Sigmoid colon (tissue), 7 donors: ENCODE measurements at places on chromosomes 2 and 18. TPM values are rescaled to one million over a fixed set of nuclear protein-coding genes. Genes with fewer than 3 reads are reported as not detected.

IL36RN gene
- total RNA-seq: not detected

IL36A gene
- not detected for total RNA-seq

DPP4 gene
- 11.9 TPM for total RNA-seq

LYG2 gene
- not detected for total RNA-seq

CLEC4F gene
- 0.55 TPM for total RNA-seq

GAD1 gene
- total RNA-seq: 0.41 TPM

REG3G gene
- total RNA-seq: not detected

DNA sequence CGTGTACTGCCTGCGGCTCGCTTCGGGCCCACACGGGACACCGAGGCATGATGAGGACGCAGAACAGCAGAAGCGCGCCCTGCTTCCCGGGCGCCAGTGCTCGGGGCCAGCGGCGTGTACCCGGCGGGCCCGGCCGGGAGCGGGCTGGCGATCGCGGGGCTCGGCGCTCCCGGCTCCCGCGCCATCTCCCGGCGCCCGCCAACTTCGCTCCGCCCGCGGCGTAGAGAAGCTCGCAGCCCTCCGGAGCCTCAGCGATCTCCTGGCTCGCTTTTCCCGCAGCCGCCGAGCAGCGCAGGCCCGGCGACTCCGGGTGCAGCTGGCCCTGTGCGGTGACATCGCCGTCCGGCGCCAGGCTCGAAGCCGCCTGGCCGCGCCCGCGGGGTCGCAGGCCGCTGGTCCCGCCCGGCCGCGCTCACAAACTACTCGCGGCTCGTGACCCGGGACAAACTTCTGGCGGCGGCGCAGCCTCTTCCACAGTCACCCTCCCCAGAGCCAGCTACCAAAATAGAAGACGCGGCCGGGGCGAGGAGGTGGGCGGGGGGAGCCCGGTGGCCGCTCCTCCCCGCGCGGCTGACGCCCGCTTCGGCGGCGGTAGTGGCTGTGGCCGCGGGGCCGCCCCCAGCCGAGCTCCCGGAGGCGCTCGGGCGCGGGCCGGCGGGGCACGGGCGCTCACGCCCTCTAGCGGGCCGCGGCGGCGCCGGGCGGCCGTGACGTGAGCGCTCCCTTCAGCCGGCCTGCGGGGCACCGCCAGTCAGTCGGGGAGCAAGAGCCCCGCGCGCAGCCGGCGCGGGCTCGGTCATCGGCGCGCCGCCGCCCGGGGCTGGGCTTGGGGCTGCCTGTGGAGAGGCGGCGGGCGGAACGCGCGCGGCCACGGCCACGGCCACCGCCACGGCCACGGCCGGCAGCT, at the start of gene PTPRM:
Gene PTPRM, plus strand, starts transcription at position 750 of the 907 bp plus-strand sequence. CDS start 503 bp downstream, outside the sequence.
- peak; percentile 97 for DNase-seq

GRCh38 chr2:28096421-28096820, 205.9 kb downstream of the BABAM2 start:
- no peak for DNase-seq

DNA sequence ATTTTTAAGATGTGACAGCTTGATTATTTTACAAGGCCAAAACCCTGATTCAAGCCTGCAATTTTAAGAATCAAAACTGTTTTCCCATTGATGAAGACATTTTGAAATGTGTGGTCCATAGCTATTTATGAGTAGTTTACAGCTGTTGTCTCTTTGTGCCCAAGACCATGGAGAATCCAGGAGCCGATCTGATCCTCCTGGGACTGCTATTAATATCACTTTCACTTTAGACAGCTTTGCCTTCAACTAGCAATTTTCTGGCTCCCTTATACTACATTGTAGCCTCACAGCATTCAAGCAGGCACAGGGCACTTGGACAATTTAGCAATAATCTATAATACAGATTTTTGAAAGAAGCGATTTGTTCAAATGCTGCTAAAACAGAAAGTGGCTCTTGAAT, 172.9 kb downstream of the SLC8A1 start:
- no peak for DNase-seq

DNA sequence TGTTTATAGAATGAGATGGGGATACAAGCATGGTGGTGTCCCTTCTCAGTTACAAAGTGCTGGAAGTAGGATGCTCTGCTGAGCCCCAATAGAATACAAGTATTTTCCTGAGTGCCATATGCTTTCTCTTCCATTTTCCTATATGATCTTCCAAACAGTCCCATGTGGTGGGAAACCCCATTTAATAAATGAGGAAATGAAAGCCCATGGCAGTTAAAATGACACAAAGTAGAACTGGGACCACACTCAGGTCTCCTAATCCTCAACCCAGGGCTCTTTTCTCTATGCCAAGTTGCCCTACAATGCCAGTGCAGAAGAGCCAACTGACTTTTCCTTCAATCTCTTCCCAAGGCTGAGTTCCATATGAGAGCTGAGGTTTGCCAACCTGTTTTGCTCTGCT, 210.2 kb upstream of the FBXO11 start:
- DNase-seq: no peak

GRCh38 chr2:25018681-25019080, 23.2 kb upstream of the EFR3B start:
- DNase-seq: no peak

DNA sequence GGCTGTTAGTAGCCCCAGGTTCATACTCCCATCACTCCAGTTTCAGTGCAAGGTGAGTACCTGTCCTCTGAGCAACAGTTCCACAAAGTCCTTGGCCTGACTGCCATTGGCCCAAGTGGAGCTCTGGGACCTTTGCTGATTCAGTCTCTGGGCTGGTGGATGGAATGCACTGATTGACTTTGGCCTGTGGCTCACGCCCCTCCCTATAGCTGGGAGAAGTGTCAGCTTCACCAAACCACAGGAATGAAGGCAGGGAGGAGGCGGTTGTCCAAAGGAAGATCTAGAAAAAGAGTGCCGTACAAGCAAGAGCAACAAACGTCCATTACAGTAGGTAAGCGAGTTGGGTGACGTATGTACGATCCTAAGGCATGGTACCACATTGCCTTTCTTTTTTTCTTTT, 34.0 kb downstream of the QPCT start:
- DNase-seq: no peak

- DNase-seq: no peak
Measured at GRCh38 chr2:65383541-65384488, 48.6 kb downstream of the SPRED2 start.

- no peak for DNase-seq
Measured at GRCh38 chr2:134351016-134351415, 97.1 kb downstream of the MGAT5 start.

DNA sequence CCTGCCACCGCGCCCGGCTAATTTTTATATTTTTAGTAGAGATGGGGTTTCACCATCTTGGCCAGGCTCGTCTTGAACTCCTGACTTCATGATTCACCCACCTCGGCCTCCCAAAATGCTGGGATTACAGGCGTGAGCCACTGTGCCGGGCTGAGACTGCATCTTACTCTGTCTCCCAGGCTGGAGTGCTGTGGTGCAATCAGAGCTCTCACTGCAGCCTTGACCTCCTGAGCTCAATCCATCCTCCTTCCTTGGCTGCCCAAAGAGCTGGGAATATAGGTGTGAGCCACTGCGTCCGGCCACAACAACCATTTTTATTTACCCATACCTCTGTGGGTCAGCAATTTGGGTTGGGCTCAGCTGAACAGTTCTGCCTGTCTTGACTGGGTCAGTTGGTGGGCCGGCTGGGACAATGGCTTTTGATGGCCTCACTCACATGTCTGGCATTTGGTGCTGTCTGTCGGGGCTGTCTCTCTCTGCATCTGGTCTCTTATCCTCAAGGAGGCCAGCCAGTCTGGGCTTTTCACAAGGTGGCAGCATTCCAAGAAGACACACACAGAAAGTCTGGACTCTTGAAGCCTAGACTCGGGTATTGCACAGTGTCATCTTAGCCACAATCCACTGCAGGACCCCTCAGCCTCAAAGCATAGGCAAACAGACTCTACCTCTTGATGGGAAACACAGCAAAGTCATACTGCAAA, 116.8 kb upstream of the GATA6 start:
- no peak for DNase-seq

DNA sequence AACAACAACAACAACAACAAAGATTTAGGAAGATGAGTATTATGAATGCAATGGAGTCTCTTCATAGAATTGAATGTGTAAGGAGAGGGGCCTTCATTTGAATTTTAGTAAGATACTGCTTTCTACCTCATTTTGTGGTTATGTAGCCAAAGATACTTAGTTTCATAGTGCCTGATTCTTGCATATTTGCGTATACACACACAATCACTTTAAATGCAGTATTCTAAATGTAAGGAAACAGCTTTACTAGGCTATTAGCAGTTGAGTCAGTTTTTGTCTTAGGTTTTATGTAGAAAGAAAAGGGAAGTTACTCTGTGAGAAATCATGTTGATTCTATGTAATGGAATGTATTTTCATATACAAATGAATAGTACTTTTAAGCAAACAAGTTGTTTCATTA, 80.5 kb downstream of the HAUS1 start:
- DNase-seq: no peak

DNA sequence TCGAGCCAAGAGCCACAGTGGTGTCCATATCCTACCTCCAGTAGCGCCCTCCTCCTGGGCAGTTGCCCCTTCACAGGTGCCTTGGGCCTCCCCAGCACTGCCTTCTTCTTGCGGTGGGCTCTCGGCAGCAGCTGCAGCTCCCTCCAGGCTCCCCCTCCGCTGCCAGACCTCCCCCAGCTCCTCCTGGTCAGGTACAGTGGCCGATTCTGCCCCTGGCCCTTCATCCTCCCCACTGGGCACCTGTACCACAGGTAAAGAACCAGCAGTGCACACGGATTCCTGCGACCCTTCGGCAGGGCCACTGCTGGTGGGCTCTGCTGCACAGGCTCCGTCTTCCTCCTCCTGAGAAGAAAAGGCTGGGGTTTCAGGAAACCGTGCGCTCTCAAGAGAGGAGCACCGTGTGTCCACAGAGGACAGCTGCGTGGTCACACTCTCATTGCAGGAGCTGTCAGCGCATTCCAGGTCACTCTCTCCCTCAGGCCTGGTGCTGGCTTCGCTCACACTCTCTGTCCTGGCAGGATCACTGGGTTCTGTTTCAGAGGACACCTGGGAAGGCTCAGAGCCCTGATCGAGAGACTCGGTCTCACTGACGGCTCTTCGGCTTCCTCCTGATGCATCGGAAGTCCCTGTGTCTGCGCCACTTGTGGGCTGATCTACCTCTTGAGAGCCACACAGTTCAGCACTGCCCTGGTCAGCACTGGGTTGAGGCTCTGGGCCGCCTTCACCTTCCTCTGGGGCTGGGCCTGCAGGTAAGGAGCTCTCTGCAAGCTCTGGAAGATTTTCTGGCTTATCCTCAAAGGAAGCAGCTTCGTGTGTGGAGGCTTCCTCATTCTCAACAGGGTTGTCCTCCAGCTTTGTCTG, 147.4 kb upstream of the STK17B start:
- DNase-seq: no peak

GRCh38 chr2:71130905-71131244, 441 bp downstream of the MPHOSPH10 start:
- no peak for DNase-seq

- no peak for DNase-seq
Measured at GRCh38 chr2:186884587-186884986, 35.6 kb upstream of the ZSWIM2 start.

DNA sequence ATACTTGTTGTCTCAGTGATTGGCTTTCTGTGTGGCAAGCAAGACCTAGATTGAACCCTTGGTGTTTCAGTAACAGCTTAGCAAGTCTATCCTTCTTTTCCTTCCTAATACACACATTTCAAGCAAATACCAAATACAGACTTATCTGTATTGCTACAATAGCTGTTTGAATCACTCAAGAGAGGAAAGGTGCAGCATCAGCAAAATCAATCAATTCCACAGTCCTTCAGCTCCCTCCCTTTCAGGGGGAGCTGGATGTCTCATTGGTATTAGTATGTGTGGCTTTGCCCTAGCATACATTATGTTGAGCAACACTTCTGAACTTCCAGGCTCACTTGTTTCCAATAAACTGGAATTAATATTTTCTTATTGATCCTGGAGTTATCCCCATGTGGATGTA, 323.1 kb downstream of the TMX3 start:
- no peak for DNase-seq

- no peak for DNase-seq
Measured at GRCh38 chr2:221724631-221725203, 152.6 kb upstream of the EPHA4 start.

DNA sequence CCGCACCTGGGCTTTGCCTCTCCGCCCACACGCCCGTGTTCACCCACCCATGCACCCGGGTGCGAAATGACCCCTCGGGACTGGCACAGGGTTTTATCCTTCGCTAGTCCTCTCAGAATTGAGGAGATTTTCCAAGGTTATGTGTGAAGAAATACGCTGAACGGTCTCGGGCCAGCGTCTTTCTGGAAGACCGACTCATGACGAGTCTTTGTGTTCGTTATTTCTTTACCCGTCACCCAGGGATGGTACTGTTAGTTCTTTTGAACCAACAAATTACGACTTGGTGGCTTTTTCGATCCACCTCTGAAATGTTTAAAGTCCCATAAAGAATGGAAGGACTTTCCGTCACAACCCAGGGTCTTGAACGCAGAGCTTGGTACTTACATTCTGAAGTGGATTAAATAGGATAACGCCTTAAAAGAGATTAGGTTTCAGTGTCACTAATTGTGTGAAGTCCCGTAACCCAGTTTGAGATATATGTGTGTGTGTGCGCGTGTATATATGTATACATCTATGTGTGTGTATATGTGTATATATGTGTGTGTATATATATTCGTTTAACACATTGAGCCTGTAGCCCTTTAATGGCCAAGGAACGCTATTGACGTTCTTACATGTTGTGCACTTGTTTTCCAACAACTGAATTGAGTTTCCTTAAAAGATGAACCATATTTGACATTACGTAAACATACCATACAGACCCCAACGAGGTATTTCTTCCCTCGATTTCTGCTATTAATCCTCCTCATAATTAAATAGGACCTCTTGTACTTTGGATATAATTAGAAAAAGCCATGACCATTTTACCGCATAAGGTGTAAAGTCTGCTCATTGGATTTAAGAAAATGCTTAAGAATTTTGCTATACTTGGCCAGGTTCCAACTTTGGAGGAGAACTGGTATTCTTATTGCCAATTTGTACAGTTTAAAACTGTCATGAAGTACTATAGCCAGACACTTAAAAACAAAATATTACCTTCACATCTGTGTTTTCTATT, 889 bp downstream of the ZC3H15 start:
- no peak for DNase-seq
